ENCODE measurements at places on chromosomes 6 and 20.

- DNase-seq: no peak
Observed at GRCh38 chr6:143099647-143100046, 39.0 kb downstream of the AIG1 start.

DNA sequence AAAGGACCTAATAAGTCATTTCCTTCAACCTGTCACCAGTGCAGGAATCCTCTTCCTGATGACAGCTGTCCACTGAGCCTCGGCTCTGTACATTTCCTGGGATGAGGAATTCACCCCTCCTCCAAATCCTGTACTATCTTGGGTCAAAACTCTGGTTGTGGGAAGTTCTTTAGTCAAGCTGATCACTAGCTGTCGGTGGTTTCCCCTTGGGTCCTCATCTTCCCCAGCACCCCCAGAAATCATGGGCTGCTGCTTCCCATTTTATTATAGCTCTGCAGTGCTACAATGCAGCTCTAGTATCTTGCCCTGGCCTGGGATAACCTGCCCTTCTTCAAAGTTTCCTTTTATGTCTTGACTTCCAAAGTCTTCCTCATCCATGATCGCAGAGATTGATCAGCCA lies 14.6 kb upstream of the ADA start:
- DNase-seq: no peak

DNA sequence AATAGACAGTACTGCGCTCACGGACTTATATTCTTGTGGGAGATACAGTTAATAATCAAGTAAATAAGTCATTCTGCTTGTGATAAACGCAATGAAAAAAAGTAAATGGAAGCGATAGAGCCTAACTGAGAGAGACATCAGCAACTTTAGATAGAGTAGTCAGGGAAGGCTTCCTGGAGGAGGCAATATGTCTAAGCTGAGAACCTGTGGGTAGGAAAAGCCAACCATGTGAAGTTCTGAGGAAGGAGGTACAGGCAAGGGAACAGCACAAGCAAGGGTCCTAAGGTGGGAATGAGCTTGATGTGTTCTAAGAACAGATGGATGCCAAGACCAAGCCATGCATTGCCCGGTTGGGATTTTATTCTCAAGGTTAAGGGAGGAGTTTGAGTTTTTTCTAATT lies 7.2 kb upstream of the KCNB1 start:
- DNase-seq: no peak

DNA sequence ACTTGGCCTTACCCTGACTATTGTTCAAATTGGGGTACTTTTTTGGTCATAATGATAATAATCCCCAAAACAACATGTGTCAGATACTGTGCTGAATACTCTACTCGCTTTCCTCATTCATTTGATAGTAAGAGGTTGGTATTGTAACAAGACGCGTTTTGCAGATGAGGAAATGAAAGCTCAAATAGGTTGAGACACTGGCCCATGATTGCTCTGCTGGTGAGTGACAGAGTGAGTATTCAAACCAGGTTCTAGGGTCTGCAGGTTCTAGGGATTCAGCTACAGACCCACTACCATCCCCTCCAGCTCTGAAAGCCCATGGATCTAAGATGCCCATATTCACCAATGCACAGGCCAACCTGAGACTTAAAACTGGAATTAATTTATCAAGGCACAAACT lies 1.3 kb upstream of the ENPP4 start:
- DNase-seq: no peak

- no peak for DNase-seq
Observed at GRCh38 chr6:146574211-146574610, 24.6 kb upstream of the ADGB start.

DNA sequence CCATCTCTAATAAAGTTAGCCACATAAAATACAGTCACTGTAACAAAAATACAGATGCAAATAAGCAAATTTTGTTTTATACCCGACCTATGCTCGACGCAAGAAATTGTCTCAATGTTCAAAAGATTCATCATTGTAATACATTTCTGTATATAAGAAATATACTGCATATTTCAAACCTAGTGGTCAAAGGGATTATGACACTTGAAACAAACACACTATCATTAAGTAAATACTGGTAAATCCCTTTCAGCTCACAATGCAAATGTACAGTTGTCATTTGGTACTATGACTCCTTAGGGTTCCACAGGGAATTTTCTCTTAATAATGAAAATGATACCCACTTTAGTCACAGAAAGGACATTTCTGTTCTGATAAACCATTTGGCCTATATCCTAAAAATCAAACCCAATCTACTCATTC lies 2.2 kb downstream of the HIVEP2 start:
- DNase-seq: no peak

- no peak for DNase-seq
Observed at GRCh38 chr6:3928111-3928510, 78.9 kb downstream of the FAM50B start.

GRCh38 chr6:31729979-31730630 lies 1.0 kb upstream of the DDAH2 start:
- DNase-seq: peak; percentile 58

DNA sequence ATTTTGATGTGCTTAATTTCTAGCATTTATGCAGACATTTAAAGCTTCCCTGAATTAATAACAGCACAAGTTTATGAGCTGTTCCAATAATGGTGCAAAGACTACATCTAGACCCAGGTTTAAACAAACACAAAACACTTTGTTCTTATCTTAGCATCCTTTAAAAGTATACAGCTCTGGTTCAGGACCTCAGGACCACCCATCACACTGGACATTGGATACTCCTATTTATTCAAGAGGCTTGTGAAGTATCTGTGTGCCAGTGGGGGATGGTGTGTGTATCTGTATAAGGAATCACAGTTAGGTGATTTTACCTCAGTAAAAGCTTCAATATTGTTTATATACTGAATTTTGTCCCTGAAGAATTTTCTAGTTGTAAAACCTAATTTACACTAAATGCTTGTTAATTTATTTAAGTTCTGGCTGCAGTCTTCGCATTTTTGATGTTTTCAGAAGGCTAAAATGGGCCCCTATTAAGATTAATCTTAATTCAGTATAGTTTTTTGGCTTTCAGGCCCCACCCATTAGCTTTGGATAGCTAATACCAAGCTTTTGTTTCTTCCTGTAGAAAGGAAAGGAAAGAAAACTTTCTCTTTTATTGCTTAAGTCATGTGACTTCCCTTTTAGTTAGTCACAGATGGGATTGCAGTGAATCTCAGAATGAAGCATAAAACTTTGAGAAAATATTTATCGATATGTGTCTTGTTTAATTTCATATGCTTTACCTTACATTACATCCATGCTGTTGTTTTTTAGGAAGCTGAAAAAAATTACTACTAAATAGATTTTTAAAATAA lies 13.1 kb downstream of the LIN28B start:
- no peak for DNase-seq

- DNase-seq: no peak
Observed at GRCh38 chr6:105677671-105678475, 275.0 kb upstream of the PREP start.

- no peak for DNase-seq
Observed at GRCh38 chr6:91132461-91132860, 545.6 kb upstream of the MAP3K7 start.

DNA sequence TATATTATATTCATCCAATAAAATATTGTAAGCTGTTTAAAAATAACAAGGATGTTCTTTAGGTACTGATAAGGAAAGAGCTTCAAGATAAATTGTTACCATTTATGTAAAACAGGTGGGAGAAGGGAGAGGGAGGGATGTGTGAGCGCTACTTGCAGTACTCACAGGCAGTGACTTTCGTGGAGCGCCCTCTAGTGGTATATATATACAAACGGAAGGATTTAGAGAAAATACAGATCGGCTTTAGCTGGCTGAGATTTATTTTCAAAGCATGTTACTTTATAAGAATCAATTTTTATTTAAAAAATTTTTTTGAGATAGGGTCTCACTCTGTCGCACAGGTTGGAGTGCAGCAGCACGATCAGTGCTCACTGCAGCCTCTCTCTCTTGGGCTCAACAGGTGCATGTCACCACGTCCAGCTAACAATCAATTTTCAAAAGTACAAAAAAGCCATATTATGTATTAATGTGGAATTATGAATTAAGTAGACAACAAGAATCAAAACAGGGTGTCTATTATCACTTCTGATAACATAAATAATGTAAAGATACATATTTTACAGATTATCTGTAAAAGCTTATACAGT lies 3.3 kb upstream of the MOG start:
- peak; percentile 22 for DNase-seq

DNA sequence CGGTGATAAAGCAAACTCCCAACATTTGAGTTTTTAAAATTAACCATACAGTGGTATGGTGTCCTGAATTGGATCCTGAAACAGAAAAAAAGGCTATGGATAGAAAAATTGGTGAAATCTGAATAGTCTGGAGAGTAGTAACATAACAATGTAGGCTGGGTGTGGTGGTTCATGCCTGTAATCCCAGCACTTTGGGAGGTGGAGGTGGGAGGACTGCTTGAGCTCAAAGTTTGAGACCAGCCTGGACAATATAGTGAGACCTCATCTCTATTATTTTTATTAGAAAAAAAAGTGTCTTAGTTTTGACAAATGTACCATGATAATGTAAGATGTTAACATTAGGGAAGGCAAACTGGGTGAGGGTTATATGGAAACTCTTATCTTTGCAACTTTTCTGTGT lies 11.0 kb downstream of the EEF1A1 start:
- DNase-seq: no peak

- DNase-seq: no peak
Observed at GRCh38 chr6:70142034-70142433, 160.8 kb downstream of the COL9A1 start.

- no peak for DNase-seq
Observed at GRCh38 chr6:36636687-36637418, 41.7 kb upstream of the CDKN1A start.

DNA sequence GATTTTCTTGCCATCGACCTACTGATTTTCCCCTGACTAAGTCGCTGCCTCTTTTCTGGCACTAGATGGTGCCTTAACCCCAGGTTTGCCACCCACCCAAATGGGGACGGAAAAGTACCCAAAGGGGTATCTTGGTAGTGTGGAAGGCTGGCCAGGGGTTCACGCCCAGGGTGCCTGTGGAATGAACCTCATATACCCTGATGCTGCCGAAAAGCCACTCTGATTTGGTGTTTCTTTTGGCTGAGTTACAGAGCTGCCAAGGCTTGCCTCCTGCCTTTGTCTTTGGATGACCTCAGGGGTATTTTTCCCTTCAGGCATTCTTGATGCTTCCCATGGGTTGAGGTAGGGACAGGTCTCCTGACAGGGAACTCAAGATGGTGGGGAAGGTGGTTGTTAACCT lies 78.1 kb downstream of the MAP3K7 start:
- no peak for DNase-seq

GRCh38 chr6:149331043-149331807 lies 13.7 kb downstream of the TAB2 start:
- no peak for DNase-seq

- no peak for DNase-seq
Observed at GRCh38 chr6:140960566-140960965, 1172.2 kb upstream of the GJE1 start.

DNA sequence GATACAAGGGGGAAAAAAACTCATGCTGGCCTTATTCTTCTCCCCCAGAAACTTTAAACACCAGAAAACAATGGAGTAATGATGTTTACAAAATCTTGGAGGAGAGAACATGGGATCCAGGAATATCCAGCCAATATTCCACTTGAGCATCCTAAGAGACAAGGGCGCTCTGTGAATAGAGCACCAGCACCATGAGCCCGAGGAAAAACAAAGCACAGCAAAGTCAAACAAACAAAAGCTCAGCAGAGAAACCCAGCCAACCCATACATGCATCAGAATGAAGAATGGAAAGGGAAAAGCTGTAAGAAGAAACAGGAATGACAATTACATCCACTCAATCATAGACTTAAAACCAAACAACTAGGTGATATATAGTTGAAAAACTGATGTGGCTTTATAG lies 4.6 kb upstream of the NAA20 start:
- no peak for DNase-seq

DNA sequence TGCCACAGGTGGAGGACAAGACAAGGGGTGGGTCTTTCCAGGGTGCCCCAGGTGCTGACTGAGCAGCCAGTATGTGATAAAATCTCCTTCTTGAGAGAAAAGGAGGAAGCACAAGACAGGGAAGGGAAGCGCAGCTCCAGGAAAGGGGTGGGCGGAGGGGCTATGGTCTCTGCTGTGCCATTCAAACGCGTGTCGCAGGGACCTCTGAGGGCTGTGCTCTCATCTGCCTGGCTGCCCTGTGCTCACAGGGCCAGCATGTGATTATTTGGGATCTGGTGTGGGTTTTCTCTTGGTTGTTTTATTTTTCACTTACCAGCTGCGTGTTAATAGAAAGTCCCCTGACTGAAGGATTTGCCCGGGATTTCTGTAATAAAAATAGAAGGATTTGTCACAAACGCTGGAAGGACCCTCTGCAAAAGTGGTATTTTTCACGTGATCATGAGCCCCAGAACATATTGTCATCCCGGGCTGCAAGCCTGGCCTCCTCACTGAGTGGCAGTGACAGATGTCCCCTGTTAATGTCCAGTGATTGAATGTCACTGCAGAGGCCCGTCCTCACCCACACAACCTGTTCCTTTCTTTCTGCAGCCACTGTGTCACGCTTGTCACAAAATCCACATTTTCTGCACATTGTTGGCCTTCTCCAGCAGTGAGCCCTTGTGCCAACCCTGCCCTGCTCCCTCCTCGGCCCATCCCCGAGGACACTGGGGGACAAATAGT lies 35.0 kb upstream of the VSX1 start:
- no peak for DNase-seq

GRCh38 chr6:52595000-52595795 lies 18.3 kb upstream of the TRAM2 start:
- DNase-seq: no peak

GRCh38 chr6:106247293-106247692 lies 78.3 kb downstream of the ATG5 start:
- DNase-seq: no peak

GRCh38 chr6:157230910-157231309 lies 92.4 kb downstream of the TMEM242 start:
- DNase-seq: no peak

Data from activated T-cell treated with anti-CD3 and anti-CD28 coated beads, Interleukin-2, amount 50 U/mL, for 4 hours (primary cell).